Type B pancreatic cell (in vitro differentiated cells): ENCODE measurements at places on chromosomes 13 and 19.

DNA sequence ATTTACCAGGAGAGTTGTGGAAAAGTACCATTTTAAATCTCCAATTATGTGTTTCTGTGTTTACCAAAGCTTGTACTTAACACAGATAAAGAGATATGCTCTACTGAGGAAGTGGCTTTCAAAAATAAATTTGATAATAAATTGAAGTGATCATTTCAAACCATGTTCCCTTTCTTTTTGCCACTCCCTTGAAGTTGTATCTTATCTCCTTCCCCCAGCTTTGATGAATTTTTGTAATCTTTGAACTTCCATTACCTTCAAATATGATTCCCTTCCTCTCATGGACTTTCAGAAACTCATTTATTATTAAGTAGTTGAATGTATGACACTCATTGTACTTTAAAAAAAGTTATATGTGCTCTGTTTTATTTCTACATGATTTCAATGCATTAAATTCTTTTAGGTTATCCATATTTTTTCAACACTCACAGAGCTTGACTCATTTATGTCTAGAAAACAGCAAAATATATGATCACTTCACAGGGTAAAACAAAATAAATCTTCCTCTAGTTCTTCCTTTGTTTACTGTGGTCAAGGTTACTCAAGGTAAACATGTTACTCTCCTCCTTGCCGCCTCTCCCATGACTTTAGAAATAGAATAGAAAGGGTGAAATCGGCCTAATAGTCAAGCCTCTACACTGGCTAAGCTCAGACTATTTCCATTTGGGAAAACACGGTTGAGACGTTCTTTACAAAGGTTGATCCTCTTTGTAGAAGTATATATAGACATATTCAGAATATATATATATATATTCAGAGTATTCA is 251.2 kb upstream of the SPRY2 start:
- DNase-seq, result no peak

DNA sequence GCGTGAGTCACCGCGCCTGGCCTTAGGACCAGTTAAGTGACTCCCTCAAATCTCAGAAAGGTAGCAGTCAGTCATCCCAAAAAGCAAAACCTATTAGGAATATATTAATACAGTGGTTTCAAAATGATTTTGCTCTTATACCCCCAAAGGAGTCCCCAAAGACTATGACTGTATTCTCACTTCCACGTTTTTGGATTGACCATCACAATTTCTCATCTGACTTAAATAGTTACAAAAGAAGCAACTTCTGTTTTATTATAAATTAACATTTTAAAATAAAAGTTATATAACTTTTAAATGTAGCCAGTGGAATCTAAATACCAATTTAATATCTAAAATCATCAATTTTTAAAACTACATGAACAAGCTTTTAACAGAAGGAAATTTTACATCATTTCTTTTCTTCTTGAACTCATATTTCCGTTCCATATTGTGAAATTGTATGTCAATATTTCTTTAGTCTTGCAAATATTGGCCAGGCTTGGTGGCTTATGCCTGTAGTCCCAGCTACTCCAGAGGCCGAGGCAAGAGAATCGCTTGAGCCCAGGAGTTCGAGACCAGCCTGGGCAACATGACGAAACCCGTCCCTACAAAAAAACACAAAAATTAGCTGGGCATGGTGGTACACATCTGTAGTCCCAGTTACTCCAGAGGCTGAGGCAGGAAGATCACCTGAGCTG is 1.5 kb upstream of the SPART start:
- DNase-seq, result no peak

DNA sequence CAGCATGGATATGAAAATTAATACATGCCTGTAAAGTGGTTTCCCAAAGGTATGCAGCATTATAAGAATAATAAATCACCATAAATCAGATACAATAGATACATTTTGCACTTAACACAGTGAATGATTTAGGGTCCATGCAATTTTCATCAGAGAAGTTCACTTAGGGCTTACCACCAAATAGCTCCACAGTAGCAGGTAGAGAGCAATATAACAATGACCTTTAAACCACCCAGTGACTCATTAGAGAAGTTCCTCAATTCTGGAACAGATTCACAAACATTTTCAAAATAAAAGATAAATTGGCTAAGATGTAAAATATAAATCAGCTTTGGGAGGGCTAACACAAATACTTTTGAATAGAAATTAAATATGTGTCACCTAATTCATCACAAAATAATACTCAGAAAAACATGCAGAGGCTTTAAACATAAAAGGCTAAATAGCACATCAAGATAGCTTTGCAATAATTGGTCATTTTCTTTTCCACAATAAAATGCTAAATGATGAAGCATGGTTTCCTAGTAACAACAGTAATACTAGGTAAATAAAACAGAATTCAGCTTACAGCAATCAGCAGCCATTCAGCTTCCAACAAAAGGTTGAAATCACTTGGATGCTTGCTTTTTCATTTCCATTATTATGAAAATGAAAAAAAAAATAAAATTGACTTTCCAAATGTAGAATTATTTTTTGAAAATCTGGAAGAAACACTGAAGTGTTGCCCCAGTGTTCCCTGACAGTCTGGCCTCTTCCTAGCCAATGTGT is 84.3 kb upstream of the NBEA start:
- no peak for DNase-seq

- DNase-seq, result no peak
These were observed 92.3 kb downstream of the RFC3 start for GRCh38 chr13:33910255-33910654.

DNA sequence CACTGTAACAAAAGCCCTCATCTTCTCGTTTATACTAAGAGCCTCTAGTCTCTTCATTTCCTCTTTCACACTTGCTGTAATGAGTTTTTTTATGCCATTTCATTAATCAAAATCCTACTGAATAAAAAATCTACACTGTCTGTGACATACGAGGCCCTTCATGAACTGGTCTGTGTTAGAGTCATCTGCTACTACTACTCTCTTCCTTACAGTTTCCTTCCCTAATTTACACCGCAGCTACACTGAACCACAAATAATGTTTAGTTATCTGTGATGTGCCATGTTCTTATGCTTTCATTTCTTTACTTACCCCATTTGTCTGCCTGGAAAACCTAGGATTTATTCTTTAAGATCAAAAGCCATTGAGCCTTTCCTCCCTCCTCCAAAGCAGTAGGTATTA is 16.0 kb downstream of the UFM1 start:
- DNase-seq, result no peak
